ENCODE measurements at places on chromosomes 6 and 20.

DNA sequence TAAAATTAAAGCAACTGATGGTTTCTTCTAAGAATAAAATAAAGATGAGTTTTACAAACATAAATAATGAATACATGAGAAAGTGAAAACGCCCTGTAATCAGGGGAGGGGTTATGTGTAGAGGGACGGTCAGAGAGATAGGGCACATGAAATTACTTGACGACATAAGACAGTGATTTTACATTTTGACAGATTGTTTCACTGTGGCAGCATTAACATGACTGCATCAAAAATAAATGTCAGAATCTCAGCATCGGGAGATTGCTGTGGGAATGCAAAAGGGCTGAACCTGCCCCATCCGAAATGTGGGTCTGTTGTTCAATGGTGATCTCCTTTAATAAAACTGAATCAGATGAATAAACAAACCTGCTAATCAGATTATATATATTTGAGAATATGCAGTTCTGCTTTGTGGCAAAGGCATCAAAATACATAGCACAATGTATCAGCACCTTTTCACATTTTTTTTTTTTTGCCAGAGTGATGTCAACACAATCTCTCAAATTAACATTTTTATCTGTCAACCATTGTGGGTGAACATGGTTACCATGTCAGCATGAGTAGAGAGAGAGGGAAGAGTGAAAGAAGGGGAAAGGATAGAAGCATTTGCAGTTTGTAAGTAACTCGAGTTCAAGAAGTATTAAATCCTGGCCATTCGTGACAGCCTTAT, 177.1 kb upstream of the MAN1A1 start:
- no peak for DNase-seq

DNA sequence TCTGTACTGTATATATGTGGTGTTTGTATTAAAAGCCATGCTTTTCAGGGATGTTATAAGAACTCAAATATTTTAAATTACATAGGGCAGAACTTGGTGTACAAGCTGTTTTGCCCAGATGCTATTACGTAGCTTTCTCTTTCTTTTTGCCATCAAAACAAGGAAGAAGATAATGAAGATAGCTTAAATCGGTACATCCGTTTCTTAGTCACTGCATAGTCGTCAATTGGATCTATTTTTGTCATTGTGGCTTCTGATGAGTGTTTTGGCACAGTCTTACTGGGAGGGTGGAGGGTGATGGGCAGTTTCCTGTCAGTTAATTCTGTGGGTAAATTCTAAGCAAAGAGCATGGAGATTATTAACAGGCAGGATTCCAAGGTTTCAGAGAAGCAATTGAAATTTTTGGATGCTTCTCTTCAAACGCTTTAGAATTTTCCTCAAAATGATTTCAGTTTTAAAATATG, 649.1 kb upstream of the GJE1 start:
- peak; percentile 48 for DNase-seq

DNA sequence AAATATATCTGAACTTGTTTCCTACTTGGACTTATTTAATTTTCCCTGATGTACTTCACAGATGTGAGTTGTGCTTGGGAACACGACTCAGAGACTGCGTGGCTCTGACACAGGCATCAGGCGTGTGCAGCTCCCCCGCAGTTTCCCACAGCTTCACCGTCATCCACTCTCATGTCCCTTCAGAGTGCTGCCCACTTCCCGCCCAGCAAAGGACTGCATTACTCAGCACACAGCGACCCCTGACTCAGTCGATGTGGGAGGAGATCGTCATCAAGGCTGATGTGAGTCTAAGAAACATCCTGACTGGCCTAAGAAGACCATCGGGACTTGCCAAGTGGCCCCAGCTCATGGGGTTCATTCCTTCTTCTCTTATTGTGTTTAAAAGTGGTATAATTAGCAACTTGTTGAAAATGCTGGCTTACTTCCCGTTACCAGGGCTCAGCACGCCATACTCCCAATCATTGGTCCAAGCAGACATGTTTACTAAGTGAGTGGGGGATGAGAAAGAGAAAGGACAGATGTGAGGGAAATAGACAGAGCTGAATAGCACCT, 539.4 kb upstream of the JARID2 start:
- no peak for DNase-seq

DNA sequence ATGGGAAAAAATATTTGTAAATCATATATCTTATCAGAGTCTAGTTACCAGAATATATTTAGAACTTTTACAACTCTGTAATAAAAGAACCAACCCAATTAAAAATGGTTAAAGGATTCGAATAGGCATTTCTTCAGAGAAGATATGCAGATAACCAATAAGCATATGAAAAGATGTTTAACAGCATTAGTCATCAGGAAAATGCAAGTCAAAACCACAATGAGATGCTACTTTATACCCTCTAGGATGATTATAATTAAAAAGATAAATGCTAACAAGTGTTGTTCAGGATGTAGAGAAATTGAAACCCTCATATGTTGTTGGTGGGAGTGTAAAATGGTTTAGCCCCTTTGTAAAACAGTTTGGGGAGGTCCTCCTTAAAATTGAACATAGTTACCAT, 94.1 kb downstream of the LRRC1 start:
- no peak for DNase-seq

- DNase-seq = no peak
Observed at GRCh38 chr20:61560361-61560853, 308.3 kb downstream of the CDH4 start.

- DNase-seq = no peak
Observed at GRCh38 chr20:23007886-23008655, 27.0 kb upstream of the SSTR4 start.

GRCh38 chr6:16061818-16062217, 67.1 kb upstream of the MYLIP start:
- no peak for DNase-seq

DNA sequence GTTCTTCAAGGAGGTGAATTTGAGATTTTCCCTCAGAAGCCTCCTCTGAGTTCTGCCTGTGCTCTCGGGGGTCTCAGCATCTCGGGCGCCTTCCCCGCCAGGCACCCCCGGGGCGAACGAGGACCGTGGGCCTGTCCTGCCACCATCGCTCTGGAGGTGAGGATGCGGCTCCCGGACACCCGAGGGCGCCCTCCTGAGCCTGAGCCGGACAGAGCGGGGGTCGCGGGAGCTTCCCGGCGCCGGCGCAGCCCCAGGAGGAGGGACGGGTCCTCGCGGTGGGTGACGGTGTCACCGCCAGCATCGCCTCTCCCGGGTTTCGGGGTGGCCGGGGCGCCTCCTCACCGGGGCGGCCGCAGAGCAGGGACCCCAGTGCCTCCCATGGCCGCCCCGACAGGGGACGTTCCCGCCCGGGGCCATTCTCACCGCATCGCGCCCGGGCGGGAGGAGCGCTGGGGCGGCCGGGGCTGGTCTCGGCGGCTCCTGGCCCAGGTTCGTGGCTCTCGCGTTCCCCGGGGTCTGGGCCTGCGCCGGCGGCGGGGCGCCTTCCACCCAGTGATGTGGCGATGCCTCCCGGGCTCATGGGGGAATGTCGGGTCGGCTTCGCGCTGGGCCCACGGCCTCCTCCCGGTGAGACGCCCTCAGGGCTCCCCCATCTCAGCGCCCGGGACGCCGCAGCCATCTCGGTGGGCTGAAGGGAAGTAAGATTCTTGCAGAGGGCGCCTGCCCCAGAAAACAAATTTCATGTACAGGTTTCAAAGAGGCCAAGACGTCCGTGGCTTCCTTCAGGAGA, 210.5 kb downstream of the ERMARD start:
- no peak for DNase-seq

GRCh38 chr6:25608558-25609174, 43.3 kb upstream of the SCGN start:
- DNase-seq = no peak

DNA sequence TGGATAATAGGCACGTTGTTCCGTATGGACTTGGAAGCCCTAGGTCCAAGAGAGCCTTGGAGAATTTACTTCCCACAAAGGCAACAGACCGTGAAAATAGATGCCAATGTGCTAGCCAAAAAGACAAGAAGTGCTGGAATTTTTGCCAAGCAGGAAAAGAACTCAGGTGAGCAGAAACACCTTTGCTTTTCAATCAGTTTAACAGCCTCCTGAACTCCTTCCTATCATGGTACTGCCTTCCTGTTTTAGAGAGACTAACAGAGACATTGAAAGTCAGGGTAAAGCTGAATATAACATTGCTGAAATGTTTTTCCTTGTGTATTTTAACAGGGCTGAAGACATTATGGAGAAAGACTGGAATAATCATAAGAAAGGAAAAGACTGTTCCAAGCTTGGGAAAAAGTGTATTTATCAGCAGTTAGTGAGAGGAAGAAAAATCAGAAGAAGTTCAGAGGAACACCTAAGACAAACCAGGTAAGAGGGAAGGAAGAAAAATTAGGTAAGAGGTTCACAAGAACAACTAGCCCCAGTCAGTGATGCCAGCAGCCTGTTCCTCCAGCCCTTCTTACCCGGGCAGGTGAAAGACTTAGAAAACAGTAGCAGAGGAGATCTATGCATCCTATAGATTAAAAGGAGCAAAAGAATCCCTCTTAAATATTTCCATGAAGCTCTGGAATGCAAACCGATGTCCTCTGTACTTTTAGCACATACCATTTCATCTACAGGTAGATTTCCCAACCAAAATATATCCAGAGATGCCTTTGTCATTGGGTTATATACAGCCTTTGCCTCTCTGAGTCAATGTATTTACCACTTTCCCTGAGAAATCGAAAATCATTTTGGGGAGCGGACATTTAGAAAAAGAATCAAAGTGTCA, 4.0 kb downstream of the EDN1 start:
- DNase-seq = no peak

GRCh38 chr6:72931325-72931887, 293.9 kb downstream of the KHDC1L start:
- no peak for DNase-seq

- no peak for DNase-seq
Observed at GRCh38 chr6:136487759-136488425, 62.3 kb downstream of the MAP7 start.

DNA sequence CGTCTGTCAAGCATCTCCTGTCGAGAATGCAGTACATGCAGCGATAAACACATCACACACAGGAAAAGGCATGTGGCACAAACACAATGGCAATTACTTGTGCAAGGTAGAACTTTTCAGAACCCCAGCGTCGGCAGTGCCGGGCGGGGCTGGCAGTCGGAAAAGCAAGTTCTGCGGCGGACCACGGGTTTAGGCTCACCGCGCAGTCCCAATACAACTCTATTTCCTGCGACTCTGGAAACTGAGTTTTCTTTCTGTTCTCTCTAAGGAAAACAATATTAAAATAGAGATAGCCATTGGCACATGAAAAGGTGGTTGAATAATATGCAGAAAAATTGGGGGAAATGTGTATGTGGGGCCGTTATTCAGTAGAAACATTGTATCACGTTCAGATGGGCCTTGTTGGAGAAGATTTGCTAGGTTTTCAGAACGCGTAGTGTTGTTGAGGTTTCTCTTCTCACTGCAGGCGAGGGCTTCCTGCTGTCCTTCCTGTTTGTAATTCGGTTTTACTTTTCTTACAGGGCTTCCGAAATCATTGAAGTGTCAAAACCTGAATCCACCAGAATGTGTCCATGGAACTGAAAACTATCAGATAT, 369.5 kb downstream of the THBS2 start:
- DNase-seq = no peak

DNA sequence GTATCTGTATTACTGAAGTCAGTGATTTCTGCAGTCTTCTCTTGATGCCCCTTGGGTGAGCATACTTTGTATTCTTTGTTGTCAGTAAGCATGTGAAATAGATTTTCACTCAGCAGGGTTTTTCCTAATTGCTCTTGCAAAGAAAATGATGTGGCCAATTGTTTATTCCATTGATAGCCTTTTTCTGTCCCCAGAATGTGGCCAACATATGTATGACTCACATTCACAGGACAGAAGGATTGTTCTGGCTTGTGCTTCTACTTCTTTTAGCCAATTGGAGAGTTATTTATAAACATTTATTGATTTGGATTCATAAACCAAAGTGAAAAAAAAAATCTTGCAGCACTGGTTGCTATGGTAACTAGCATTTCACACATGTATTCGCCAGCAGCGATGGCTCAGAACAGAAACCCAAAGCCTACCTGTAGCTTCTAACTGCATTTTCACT, 54.4 kb upstream of the RBM24 start:
- DNase-seq = no peak

- no peak for DNase-seq
Observed at GRCh38 chr20:32193996-32194395, 13.5 kb downstream of the PLAGL2 start.

DNA sequence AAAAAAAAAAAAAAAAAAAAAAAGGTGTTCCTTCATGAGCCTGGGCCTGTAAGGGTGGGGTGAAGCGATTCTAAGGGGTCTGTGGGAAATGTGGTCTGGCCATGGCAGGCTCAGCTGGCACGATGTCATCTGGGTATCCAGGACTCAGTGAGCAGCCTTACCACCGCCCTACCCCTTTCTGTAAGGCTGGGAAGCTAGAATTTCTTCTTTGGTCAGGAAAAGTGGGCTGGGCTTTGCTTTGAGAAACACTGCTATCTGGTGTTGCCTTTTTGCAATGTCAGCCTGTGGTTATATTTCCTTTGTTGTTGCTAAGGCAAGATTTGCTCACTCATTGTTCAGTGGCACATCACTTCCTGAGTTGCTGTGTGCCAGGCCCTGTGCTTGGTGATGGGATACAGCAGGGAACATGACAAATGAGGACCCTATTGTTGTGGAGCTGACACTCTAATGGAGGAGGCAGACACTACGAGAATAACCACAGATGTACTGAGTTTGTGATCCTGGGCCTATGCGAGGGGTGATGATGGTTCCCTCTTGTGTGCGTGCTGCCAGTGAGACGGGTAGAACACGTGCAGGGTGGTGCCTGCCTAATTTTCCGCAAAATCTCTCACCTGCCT, 45.9 kb upstream of the ZNFX1 start:
- DNase-seq = peak; percentile 34

DNA sequence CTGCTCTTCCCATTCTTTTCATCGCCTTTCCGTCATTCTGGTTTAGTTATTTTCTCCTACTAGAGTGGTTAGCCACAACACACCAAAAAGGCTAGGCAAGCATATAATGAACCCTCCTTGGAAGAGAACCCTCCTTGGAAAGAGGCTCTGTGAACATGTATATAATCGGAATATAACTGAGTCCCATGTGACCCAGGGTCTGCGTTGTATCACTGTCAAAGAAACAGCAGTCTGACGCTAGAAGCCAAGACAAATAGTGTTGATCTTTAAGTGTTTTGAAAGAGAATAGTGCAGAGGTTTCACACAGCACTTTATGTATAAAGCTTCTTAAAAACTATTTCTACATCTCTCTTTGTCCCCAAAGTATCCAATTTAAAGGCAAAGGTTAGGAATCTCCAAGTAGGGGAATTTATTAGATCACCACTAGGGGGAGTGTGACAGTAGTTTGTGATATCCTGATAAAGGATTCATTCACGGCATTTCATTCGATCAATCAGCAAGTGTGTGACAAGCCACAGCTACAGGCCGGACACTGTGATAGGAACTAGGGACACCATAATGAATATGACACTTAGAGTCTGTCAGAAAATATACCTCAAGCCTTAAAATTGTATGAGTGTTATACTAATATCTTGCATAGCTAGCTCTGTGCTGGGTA, 395.3 kb downstream of the CD109 start:
- DNase-seq = peak; percentile 24

- DNase-seq = no peak
Observed at GRCh38 chr6:90485635-90486277, 101.1 kb downstream of the MAP3K7 start.
